ENCODE measurements at places on chromosomes 16 and 17.

DNA sequence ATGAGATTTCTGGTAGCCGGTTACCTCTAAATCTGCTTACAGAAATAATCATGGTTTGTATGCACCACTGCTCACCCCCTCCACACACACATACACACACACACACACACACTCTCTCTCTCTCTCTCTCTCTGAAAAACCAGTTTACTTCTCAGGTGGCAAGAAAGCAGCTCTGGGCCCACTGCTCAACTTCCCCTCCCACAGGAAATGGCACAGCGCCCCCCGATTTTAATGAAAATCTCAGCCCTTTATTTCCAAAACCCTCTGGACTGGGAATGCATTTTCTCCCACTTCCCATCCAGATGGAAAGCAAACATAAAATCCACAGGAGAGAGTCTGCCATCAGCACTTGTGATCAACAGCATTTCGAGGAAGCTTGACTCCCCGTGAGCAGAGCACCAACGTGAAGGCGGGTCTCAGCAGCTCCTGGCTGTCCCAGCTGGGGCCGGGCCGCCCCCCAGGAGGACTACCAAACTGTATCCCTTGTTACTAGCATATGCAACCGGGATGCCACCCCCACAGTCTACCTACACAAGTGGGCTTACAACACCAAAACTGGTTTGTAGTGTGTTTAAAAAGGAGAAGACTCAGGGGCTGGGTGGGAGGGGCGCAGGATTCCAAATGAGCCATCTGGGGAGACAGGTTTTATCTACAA, 121.1 kb downstream of the SLC39A11 start:
- no peak for DNase-seq

DNA sequence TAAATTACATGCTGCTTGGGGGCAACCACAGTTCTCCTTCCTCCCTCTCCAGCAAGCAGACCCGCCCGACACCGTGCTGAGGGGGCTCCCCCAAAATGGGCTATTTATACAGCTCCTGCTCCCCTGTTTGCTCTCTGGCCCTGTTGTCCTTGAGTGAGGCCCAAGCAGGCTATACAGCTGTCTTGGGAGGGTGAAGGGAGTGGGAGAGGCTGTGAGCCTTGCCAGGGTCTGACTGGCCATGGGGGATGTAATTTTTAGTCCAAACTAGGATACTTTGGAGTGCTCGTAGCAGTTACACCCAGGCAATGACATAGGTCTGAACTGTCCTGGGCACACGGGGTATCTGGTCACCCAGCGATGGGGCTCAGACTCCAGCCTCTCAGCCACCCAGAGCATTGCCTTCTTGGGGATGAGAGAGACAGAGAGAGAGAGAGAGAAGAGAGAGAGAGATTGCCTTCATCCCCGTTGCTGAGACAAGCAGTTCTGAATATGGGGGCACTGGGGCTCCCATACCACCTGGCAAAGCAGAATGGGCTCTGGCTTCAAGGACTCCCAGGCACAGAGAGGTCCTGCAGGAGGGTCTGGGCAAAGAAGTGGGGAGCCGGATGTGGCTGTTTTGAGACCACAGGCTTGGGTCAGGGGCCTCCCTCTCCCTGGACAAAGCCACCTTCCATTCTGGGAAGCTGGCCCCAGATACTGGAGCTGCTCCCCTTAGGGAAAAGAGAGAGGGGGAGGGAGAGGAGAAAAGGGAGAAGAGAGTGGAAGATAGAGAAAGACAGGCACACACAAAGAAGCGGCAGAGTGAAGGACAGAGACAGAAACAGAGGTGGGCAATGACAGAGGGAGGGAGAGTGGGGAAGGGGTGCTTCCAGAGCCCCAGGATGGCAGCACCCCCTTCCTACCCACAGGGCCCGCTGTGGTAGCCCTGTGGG, 10.7 kb upstream of the TMEM92 start:
- DNase-seq = no peak

DNA sequence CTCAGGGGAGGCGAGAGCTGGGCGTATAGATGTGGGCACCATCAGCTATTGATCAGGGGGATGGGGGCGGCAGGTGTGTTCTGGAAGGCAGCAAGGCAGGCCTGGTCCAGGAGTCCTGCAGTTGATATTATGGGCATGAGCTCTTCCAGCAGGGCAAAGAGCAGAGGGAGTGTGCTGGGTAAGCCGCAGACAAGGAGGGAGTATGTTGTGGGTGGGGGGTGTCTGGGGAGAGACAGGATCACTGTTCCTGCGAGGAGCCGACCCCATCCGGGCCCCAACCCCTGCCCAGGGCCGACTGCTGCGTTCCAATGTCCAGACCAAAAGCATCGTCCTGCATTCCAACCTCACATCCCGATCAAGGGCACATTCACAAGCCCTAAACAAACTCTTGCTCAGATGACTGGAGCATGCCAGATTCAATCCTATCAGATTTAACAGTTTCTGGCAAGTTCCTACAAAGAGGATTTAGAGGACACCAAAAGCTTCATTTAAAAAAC, 9.2 kb downstream of the MXRA7 start:
- no peak for DNase-seq

- DNase-seq = no peak
Measured at GRCh38 chr17:6528557-6528956, 27.8 kb downstream of the PITPNM3 start.

DNA sequence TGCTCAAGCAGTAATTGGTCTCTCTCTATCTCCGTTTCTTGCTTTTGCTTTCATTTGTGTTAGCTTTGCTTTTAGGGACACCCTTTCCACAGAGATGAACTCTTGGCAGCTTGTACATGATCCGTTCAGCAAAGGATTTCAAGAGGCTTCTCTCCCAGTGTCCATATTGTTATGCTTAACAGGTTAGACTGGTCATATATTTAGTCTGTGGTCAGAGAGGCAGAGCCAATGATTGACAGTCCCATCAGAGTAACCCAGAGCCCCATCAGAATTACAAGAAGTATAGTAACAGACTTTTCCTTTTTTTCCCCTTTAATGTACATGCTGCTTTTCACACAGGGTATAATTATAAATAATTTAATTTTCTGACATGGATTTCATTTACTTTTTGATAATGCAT, 34.4 kb downstream of the GDPD1 start:
- DNase-seq = no peak

DNA sequence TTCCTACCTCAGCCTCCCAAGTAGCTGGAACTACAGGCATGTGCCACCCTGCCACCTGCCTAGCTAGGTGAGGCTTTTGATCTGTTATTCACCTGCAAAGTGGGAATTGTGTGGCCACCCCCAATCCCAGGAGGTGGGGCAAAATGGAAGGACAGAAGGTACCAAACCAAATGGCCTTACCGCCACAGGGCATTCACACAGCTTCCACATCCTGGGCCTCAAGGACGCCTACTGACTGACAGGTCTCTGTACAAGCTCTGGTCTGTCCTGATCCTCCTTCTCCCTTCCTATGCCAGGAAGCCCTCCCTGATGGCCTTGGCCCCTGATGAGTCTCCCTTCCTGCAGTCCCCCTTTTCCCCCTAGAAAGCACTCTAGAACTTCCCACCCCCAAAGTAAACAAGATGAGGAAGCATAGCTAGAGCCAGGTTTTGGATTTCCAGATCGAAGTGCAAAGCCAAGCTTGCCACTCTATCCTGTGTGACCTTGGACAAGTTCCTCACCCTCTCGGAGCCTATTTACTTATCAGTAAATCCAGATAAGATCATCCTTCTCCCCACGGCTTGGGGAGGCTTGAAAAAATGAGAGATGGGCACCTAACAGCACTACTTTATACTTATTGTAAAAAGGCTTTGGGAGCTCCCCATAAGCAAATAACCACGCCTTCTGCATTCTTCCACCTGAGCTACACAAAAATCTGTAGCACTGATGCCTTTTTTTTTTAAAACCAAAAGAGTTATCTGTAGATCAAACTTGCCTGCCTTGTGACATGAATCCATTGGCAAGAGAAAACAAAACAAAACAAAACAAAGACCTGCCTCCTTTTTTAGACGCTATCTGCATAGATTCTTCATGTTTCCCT, 4.5 kb downstream of the PLLP start:
- DNase-seq = no peak

DNA sequence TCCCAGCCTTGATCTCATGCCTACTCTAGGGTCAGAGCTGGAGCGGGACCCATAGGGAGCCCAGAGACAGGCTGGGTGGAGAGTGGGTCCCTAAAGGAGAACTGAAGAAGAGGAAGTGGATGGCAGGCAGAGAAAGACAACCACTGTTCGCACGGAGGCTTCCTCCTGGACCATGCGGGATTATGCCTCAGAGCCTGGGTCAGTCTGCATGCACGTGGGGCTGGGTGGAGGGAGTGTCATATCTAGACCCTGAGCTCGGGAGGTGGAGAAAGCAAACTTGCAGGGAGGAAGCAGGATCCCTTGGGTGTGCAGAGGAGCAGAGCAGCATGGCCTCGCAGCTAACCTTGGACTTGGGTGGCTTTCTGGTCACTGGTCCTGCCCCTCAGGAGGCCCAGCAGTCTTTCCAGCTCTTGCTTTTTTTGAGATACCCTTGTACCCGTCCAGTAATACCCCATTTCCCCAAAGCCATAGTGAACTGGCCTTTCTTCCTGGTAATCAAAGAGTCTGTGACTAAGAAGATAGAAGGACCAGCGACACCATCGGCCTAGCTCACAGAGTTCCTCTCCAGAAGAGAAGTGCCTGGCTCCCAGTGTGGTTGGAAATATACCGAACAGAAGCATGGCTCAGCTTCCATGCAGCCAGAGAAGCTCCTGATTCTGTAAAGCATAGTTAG, 344.2 kb downstream of the CPPED1 start:
- DNase-seq = no peak

- DNase-seq = no peak
Measured at GRCh38 chr16:56713794-56714193, 16.1 kb upstream of the NUP93 start.
